ENCODE measurements at places on chromosomes 4 and X. TPM values are rescaled to one million over a fixed set of nuclear protein-coding genes. Genes with fewer than 3 reads are reported as not detected.

GRCh38 chrX:16868920-16869319, 1.2 kb downstream of the RBBP7 start:
- H3K27ac ChIP-seq: peak overlapping the region; percentile 66
- peak overlapping the region; percentile 61 for H3K4me3 ChIP-seq
- H3K36me3 ChIP-seq: no peaks in the 10 kb centered on the region
- peaks cover 3% of the 10 kb centered on the region for H3K4me1 ChIP-seq

EDA2R gene
- total RNA-seq: 5.6 TPM

SLITRK4 gene
- 0.58 TPM for total RNA-seq

GRCh38 chrX:52504551-52504950, 8.9 kb downstream of the XAGE1A start:
- H3K36me3 ChIP-seq: no peaks in the 10 kb centered on the region
- no peaks in the 10 kb centered on the region for H3K27me3 ChIP-seq
- H3K4me3 ChIP-seq: no peak overlapping the region
- no peaks in the 10 kb centered on the region for H3K4me1 ChIP-seq
- no peak overlapping the region for H3K27ac ChIP-seq
- DNase-seq: no peak

MAGEA12 gene
- not detected for total RNA-seq

SORBS2 gene
- 44.9 TPM for total RNA-seq

DNA sequence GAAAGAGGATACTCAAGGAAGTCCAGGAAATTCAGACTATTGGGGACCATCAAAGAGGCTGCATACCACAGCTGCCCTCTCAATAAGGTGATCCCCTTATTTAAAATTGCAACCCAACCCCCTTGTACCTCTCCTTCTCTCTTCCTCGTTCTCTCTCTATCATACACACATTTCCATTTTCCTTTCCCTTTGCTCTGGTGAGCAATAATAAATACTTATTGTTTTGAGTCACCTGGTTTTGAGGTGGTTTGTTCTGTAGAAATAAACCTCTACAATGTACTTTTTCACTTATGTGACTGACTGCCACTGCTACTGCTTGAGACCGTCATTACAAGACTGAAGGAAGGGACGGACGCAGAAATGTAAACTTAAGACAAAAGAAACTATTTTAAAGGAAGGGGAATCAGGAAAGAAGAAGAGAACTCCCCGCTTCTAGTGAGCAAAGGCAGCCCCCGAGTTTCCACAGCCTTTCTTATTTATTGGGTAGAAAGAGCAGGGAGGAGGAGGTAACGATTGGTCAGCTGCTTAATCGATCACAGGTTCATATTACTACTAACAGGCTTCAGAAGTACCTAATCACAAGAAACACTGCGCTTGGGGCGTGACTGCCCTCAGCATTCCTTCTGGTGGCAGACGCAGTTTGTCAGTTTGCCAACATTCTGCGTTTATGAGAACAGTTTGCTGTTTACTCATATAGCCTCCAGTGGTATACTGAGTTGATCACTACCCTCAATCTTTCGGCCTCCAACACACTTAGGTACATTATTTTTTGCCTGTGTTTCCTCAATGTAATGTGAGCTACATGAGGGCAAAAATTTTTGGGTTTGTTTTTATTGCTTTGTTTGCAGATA, 16.9 kb upstream of the TMEM165 start:
- no peaks in the 10 kb centered on the region for H3K4me1 ChIP-seq
- no peaks in the 10 kb centered on the region for H3K36me3 ChIP-seq
- no peaks in the 10 kb centered on the region for H3K27me3 ChIP-seq
- H3K4me3 ChIP-seq: peak overlapping the region; percentile 15
- peak overlapping the region; percentile 12 for H3K27ac ChIP-seq
- no peak for DNase-seq

C1QTNF7 gene
- 15.1 TPM for total RNA-seq

GRCh38 chr4:5893004-5893580, at the start of gene CRMP1:
CRMP1 (minus strand) TSS chr4:5893086; CDS start chr4:5892969, 117 bp downstream.
- no peak for DNase-seq
- no peaks in the 10 kb centered on the region for H3K36me3 ChIP-seq
- peaks cover 5% of the 10 kb centered on the region for H3K4me1 ChIP-seq
- no peak within 1 kb of the TSS for H3K4me3 ChIP-seq

BEX2 gene
- 16.9 TPM for total RNA-seq

DGKK gene
- total RNA-seq: 0.09 TPM

FGFR3 gene
- 32.1 TPM for total RNA-seq

GLOD5 gene
- 2.6 TPM for total RNA-seq

DNA sequence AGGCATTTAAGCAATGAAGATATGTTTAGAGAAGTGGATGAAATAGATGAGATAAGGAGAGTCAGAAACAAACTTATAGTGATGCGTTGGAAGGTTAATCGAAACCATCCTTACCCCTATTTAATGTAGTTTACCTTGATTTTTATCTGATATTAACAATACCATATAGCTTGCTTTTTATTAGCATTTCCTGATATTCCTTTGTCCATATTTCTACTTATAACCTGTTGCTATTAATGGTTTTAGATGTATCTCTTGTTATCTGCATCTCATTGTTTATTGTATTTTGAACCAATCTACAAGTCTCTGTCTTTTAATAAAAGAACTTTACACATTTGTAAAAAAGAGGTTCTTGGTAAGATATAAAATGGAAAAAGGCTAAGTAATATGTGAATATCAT, 1.6 kb downstream of the TCEAL9 start:
- no peaks in the 10 kb centered on the region for H3K36me3 ChIP-seq
- no peaks in the 10 kb centered on the region for H3K27me3 ChIP-seq
- H3K4me1 ChIP-seq: no peaks in the 10 kb centered on the region
- no peak for DNase-seq
- H3K4me3 ChIP-seq: peak overlapping the region; percentile 61
- H3K27ac ChIP-seq: no peak overlapping the region

- no peak for DNase-seq
- peaks cover 64% of the 10 kb centered on the region for H3K4me1 ChIP-seq
- no peaks in the 10 kb centered on the region for H3K27me3 ChIP-seq
- no peak overlapping the region for H3K27ac ChIP-seq
- peaks cover 97% of the 10 kb centered on the region for H3K36me3 ChIP-seq
Observed at GRCh38 chr4:10091531-10092181, 24.9 kb downstream of the WDR1 start.

FAM184B gene
- total RNA-seq: 0.17 TPM

- H3K27me3 ChIP-seq: no peaks in the 10 kb centered on the region
- no peak overlapping the region for H3K4me3 ChIP-seq
- no peaks in the 10 kb centered on the region for H3K4me1 ChIP-seq
- DNase-seq: no peak
- no peak overlapping the region for H3K27ac ChIP-seq
- no peaks in the 10 kb centered on the region for H3K36me3 ChIP-seq
Observed at GRCh38 chr4:150683775-150684350, 101.9 kb downstream of the MAB21L2 start.

Data from upper lobe of right lung (tissue), 1 donor.